IPS-NIHi11 (cell line): ENCODE measurements at places on chromosomes 2 and 18.
A peak's percentile ranks its signal among the peaks of the same experiment; 100 is the strongest.

DNA sequence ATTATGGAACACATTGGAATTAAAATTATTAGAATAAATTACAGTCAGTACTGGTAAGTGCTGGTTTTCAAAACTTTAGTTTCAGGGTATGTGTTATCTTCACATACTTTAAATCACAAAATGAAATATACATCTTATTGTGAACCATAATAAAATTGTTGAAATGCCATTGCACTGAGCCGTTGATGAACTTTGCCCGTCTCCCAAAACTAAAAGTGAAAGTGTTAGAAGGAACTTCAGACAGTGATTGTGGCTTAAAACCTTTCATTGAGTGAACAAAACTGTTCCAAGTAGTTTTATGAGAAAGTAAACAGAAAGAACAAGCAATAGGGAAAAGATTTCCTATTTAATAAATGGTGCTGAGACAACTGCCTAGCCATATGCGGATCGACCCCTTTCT is 811.6 kb downstream of the PLCL1 start:
- DNase-seq = no peak

GRCh38 chr18:80171054-80171872 is 62.2 kb downstream of the ADNP2 start:
- DNase-seq = peak; percentile 91

GRCh38 chr18:75216212-75216910 is 5.8 kb downstream of the TSHZ1 start:
- DNase-seq = no peak

GRCh38 chr2:114714313-114714712 is 271.9 kb downstream of the DPP10 start:
- peak; percentile 20 for DNase-seq

GRCh38 chr2:37563375-37564015 is 107.9 kb downstream of the CDC42EP3 start:
- DNase-seq = no peak

DNA sequence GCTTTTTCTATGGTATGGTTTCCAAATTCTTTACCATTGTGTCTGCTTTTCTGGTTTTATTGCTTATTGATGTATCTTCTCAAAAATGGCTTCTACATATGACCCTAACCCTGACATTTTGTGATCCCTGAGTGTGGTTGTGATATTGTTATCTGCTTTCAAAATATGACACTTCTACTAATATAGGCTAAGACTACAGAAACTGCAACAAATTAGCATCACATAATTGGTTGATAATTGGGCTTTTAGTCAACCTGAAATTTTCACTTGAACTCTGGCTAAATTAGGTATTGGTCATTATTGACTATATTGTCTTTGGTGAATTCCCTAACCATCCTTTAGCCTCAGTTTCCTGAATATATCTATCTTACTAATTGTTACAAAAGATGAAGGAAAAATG is 246.1 kb downstream of the PIK3C3 start:
- no peak for DNase-seq

- DNase-seq = no peak
Measured at GRCh38 chr2:240448387-240449274, 13.2 kb downstream of the GPC1 start.

DNA sequence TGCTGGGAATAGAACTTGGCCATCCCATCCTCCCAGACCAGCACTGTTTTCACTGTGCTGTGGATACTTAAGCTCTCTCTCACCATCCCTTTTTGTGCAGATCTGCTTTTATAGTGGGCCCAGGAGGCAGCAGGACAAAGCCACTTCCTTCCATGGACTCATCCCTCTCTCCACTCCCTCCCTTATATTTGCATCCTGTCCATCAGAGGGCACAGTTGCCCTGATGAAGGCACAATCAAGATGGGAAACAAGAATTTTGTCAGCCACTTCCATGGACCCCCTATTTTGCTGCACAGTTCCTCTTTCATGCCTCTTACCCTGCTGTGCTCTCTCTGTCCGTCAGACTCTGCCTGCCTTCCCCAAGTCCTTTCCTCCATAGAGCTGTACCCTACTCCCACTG is 338.7 kb downstream of the HRH4 start:
- DNase-seq = no peak

- no peak for DNase-seq
Measured at GRCh38 chr2:195367809-195368208, 289.2 kb upstream of the SLC39A10 start.

- DNase-seq = no peak
Measured at GRCh38 chr2:105797298-105797819, 52.6 kb downstream of the NCK2 start.

- no peak for DNase-seq
Measured at GRCh38 chr2:61478086-61478485, 7.2 kb upstream of the USP34 start.
